Tongue (tissue), 3 donors: ENCODE measurements at places on chromosomes 13 and 19.

DNA sequence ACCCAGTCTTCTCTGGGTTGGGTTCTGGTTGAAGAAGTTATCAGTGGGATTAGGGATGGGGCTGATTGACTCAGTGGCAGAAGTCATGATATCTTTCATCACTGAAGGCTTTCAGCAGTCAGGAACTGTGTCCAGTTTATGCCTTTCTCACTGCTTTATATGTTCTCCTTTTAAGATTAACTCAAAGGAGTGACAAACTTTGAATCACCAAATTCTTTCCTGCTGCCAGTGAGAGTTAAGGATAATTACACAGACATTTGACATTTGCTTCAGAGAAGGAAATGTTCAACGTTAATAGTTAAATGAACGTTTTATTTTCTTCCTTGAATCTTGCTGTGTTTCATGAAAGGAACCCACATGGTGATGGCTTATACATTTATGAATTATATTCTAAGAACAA is 41.0 kb upstream of the CNMD start:
- DNase-seq = no peak

GRCh38 chr19:46435009-46435408 is 6.3 kb upstream of the PNMA8C start:
- no peak for DNase-seq

GRCh38 chr13:36352350-36352749 is 6.2 kb upstream of the SPART start:
- no peak for DNase-seq

DNA sequence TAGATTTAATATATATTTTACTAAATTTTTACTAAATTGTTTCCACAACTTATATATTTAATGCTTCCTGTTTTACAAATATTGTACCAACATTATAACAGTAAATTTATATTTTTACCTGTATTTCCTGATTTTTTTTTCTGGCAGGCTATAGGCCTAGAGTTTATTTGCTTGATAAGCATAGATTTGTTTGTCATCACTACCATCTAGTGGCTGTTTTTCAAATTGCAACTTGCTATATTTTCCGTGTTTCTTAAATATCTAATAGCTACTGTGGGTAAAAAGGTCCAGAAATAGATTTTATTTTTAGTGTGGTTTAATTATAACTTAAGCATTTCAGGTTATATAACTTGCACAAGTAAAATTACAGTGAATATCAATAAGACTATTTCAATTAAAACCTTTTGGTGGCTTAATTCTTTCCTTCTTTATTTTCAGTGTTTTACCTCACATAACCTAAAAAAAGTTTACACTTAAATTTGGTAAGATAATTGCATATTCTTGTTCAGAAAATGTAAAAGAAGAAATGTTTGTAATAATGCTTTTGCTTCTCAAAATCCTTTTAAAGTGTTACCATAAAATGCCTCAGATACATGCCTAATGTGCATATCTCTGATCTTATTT is 60.6 kb downstream of the NDFIP2 start:
- DNase-seq = peak; percentile 87

GRCh38 chr19:37966211-37966661 is 59.2 kb downstream of the SIPA1L3 start:
- DNase-seq = no peak
